Activated CD8-positive, alpha-beta memory T cell treated with anti-CD3 and anti-CD28 coated beads for 36 hours (primary cell): ENCODE measurements at places on chromosomes 5 and 9. TPM values are rescaled to one million over a fixed set of nuclear protein-coding genes. Genes with fewer than 3 reads are reported as not detected.

The WNT8A gene
- total RNA-seq, result not detected

The SPATA31C2 gene
- 0.04 TPM for total RNA-seq

The PLPP1 gene
- 17.4 TPM for total RNA-seq

The TUSC1 gene
- total RNA-seq, result not detected

The SAPCD2 gene
- total RNA-seq, result 16.5 TPM

The FAM53C gene
- 29.7 TPM for total RNA-seq

The DBN1 gene
- 102 TPM for total RNA-seq

The SPINK4 gene
- total RNA-seq, result not detected

The TPPP gene
- total RNA-seq, result 0.21 TPM

The EPB41L4B gene
- total RNA-seq, result 0.32 TPM

The CCIN gene
- not detected for total RNA-seq

The PCDHGC5 gene
- total RNA-seq, result not detected

The HOMER1 gene
- 13.0 TPM for total RNA-seq

The CFAP157 gene
- total RNA-seq, result not detected

The ANKDD1B gene
- total RNA-seq, result 0.08 TPM

The INSYN2B gene
- total RNA-seq, result not detected

The IGIP gene
- total RNA-seq, result 2.8 TPM

The SLC34A3 gene
- total RNA-seq, result not detected

The ENTREP1 gene
- total RNA-seq, result not detected

The ABLIM3 gene
- total RNA-seq, result not detected

The SOHLH1 gene
- total RNA-seq, result not detected

The WDR38 gene
- not detected for total RNA-seq

The SPINK7 gene
- total RNA-seq, result not detected

The IGFBPL1 gene
- total RNA-seq, result not detected

The PCDHA7 gene
- not detected for total RNA-seq

The RASGRF2 gene
- 14.1 TPM for total RNA-seq

The WNK2 gene
- total RNA-seq, result 0.55 TPM

The TMEM203 gene
- total RNA-seq, result 47.1 TPM

The LRRC26 gene
- total RNA-seq, result not detected

The GDA gene
- total RNA-seq, result not detected

The PRSS3 gene
- not detected for total RNA-seq

The DIPK1B gene
- total RNA-seq, result not detected

The ANKRD18A gene
- total RNA-seq, result 2.1 TPM

The PCDHGA10 gene
- total RNA-seq, result 0.11 TPM

The CD274 gene
- 19.3 TPM for total RNA-seq

The PTGDS gene
- total RNA-seq, result not detected

The SLCO6A1 gene
- total RNA-seq, result not detected

The NPM1 gene
- 4,673 TPM for total RNA-seq

The MYMK gene
- total RNA-seq, result not detected

The ZNF474 gene
- total RNA-seq, result not detected

The ANKRD34B gene
- total RNA-seq, result not detected

The OR13J1 gene
- total RNA-seq, result not detected

The ADGRV1 gene
- not detected for total RNA-seq
